ENCODE measurements at places on chromosomes 3 and 15.

DNA sequence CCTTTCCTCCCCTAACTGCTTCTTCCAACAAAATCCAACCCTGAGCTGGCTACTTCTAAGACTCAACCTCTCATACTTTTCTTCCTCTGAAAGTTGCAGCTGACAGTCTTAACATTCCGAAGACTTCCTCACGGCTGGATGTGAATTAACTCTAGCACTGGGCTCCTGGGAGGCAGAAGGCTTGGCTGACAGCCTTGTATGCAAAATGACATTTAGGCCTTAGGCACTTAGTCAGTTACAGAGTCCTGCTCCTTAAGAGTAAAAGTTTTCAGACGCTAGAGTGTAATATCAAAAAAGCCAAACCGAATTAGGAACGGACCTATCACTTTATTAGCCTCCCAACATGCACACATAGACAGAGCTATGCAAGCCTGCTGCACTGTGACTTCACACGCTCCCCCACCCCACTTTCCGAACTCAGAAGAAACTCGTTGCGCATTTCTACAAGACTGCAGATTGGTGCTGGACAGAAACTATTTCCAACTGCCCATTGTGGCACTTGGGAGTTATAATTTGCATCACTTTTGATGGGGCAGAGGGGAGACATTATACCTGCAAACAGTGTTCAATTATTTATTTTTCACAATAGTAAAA, 15.5 kb upstream of the ANXA2 start:
- DNase-seq: no peak

- no peak for DNase-seq
Measured at GRCh38 chr3:151976211-151977050, 103.0 kb downstream of the SUCNR1 start.

- DNase-seq: no peak
Measured at GRCh38 chr3:176931991-176932390, 265.3 kb downstream of the TBL1XR1 start.

- DNase-seq: no peak
Measured at GRCh38 chr15:32919749-32920414, 202.1 kb downstream of the GREM1 start.

- no peak for DNase-seq
Measured at GRCh38 chr3:69499899-69500421, 114.1 kb upstream of the FRMD4B start.
